ENCODE measurements at places on chromosomes 2 and 18.

- DNase-seq = no peak
Measured at GRCh38 chr2:53432936-53433335, 334.7 kb upstream of the CHAC2 start.

GRCh38 chr18:50008306-50008705 lies 186.6 kb downstream of the MYO5B start:
- DNase-seq = no peak

DNA sequence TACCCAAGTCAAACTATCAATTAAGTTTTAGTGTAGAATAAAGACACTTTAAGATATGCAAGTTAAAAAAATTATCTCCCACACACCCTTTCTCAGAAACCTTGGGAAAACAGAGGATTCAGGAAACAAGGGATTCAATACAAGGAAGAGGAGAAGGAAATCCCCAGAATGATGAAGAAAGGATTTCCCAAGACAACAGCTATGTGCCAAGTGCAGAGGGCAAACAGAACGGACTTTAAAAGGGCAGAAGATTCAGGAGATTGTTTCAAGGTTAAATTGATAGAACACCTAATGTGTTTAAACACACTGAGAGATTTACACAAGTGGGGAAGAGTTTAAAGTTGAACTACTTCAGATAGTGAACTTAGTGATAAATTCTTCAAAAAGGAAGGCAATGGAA lies 71.5 kb upstream of the EPAS1 start:
- no peak for DNase-seq

GRCh38 chr2:206512999-206513398 lies 69.7 kb downstream of the ADAM23 start:
- DNase-seq = no peak

DNA sequence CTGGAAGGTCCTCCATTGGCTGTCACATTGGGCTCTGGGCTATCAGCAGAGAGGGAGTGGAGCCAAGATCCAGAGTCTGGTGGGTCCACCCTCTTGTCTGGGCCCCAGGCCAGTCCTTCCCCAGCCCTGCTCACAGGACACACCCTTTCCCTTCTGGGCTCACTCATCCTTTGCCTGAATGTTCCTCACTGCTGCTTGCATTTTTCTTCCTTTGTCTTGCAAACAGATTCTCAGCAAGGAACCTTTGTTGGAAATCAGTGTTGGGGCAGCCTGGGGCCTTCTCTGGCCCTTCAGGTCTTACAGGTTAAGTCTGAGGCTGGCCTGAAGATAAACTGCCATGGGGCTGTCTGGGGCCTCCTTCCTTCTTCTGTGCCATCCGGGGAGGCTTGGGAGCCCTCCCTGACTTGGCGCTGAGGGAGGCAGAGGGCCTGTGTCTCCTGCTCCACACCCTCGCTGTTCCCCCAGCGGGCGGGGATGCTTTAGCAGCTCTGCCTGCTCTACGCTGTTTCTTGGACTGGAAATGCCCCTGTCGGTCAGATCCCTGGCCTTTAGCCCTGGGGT lies 11.5 kb upstream of the CELF4 start:
- DNase-seq = no peak

DNA sequence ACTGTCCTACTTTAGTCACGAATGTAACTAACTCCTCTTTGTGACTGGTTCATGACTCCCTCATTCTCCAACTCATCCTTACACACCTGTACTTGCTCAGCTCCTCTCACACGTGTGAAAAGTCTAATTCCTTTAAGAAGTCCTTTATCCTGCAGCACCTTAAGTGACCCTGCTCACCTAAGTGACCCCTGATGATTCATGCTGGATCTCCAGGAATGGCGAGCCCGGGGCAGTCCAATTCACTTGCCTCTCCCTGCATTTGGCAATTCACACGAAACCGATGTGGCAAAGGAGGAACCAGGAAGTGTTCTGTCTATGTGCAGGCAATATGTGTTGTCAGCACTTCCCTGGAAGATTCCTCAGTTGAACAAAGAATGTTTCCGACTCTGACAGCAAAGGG lies 189.8 kb upstream of the NABP1 start:
- DNase-seq = no peak

Data from NCI-H1105 (cell line).